ENCODE measurements at places on chromosomes 3 and 15.

DNA sequence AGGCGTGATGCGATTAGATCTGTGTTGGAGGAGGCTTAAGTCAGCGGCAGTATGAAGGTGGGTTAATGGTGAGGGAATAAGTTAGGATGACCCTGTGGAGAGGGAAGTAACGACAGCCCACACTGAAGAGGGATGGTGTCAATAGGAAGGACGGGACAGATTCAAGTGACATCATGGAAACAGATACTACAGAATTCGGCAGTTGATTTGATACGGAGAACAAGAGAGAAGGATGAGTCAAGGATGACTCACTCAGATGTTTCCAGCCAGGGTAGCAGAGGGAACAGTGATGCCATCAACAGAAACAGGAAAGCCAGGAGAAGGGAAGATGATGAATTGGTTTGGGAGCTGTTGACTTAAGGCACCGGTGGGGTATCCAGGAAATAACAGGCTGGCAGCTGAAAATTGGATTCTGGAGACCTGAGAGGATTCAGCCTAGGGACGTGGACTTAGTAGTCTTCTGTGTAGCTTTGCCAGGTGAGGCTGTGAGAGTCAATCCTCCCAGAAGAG, 38.0 kb downstream of the SHC4 start:
- no peak for DNase-seq

DNA sequence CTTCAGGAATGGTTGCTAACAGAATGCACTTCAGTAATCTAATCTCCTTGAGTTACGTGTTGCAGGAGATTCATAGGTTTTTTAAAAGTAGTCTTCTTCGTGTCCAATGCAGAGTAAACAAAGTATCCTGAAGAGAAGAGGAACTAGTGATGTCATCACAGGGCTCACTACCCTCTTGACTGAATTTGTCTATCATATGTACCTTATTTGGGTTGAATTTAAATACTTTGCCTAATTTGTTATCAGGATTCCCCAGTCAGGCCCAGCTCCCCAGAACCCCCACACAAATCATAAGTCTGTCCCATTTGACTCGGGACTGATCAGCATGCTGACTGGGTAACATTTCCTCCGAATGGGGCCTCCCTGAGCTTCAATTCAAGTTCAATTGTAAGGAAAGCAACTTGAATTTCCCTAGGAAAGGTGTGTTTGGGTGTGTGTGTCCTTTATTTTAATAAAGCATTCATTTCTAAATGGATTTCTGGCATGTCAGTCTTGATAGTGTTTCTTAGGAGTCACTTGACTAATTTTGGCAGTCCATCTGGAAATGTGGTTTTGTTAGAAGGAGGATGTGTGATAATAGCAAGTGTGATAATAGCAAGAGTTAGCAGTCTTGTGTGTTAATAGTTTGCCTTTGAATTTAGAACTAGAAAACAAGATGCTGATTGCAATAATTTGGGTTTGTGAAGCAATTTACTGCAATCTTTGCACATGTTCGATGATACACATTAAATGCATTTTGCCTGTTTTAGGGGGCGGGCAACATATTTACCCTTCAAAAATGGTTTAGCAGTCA, 21.9 kb downstream of the OXNAD1 start:
- DNase-seq: no peak

GRCh38 chr3:144167634-144168033, 196.0 kb downstream of the DIPK2A start:
- no peak for DNase-seq

DNA sequence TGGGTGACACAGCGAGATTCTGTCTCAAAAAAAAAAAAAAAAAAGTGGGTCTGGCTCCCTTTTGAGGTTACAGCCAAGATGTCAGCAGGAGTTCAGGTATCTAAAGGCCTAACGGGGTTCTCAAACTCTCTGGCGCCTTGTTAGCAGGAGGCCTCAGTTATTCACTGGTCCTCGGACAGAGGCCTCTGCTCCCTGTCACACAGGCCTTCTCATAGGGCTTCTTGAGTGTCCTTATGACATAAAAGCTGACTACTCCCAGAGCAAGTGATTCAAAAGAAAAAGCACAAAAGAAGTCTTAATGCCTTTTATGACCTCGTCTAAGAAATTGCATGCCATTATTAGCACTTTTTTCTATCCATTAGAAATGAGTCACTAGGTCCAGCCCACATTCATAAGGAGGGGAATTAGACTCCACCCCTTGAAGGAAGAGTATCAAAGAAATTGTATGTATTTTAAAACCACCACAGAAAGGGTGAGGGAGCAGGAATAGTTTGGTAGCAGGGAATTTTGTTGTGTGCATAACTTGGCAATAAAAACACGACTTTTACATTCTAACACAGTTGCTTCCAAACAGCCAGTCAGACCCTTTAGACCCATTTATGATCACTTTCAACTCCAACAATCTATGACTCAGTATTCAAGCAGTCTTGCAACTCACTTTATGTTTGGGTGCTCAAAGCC, 90.3 kb downstream of the MEX3B start:
- DNase-seq: no peak

- no peak for DNase-seq
Measured at GRCh38 chr3:117633207-117633606, 923.6 kb downstream of the TUSC7 start.
